ENCODE measurements at places on chromosomes 11 and 22.

GRCh38 chr22:38444783-38445182 is 10.2 kb downstream of the KCNJ4 start:
- no peak for DNase-seq

GRCh38 chr11:73379189-73379880 is 3.1 kb downstream of the RELT start:
- DNase-seq, result no peak

GRCh38 chr11:12102588-12103410 is 7.6 kb upstream of the MICAL2 start:
- no peak for DNase-seq

GRCh38 chr11:96579656-96580055 is 189.8 kb downstream of the JRKL start:
- no peak for DNase-seq

DNA sequence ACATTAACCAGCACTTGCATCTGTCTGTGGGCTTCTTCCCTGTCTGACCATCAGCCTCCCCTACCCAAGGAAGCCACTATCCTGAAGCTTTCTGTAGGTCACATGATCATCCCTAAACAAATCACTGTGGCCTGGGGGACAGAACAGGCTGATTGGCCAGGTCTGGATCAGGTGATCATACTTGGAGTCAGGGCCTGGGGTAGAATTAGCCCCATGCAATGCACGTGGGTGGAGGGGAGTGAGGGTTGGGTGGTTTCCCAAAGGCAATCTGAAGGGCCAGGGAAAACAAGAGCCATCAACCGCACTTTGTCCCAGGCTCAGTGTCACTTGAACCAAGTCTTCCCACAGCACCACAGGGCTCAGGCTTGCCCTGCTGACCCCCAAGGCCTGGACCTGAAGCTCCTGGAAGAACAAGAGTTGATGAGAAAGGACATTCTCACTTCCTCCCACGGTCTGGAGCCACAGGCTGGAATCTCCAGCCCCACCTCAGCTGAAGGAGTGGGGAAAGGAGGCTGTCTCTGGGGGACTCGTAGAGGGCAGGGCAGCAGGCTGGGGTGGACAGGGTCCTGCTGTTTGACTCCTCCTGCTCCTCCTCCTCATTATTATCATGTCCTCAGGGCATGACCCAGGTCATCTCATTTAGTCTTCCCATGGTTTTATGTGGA is 31.5 kb upstream of the TSPAN18 start:
- DNase-seq, result no peak

DNA sequence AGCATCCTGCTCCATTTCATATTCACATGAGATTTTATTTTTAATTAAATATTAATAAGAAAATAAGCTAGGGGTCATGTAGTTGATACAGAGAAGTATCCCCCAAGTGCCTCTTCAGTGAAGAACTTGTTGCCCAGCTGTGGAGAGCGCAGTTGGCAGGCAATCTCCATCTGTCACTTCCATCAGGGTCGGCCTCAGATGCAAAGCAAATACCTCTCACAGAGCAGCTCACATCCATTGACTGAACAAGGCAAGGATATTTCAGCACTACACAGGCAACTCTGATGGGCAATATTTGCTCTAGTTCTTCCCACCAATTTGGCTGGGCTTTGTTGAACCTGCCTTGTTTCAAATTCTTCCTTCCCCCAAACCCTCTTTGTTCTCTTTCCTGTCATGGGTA is 129.4 kb downstream of the NOX4 start:
- DNase-seq, result no peak

DNA sequence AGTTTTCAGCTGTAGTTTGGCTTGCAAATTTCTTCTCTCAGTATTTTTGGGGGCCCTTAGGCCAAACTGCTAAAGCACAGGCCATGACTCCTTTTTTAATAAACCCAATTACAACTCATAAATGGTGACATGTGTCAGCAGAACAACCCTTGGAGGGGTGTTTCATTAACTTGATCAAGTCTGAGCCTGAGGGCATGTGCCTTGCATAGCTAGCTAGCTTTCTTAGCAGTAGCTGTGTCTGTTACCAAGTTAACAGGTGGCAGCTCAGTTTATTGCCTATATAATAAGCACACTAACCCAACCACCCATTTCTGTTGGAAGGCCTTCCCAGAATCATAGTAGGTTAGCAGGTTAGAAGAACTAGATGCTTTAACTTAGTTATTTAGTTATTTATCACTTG is 950.3 kb upstream of the CCDC90B start:
- DNase-seq, result no peak

DNA sequence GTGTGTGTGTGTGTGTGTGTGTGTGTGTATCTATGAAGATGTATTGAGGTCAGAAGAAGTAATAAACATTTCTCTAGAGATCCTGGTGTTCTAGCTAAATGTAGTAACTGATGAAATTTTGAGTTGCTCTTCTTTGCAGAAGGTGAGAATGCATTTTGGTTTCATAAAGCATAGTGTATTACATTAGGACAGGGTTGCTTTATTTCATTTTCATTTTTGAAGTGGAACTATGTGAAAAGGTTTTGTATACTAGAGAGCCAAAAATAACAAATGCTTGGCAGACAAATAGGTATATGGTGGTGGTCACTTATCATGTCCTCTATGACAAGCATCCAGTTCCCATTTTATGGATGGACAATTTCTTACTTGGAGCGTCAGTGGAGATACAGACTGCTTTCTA is 99.0 kb downstream of the CASP12 start:
- no peak for DNase-seq

- no peak for DNase-seq
Observed at GRCh38 chr11:71456294-71456693, 3.3 kb downstream of the NADSYN1 start.

GRCh38 chr11:10476927-10477689 is 22.0 kb downstream of the AMPD3 start:
- DNase-seq, result no peak

DNA sequence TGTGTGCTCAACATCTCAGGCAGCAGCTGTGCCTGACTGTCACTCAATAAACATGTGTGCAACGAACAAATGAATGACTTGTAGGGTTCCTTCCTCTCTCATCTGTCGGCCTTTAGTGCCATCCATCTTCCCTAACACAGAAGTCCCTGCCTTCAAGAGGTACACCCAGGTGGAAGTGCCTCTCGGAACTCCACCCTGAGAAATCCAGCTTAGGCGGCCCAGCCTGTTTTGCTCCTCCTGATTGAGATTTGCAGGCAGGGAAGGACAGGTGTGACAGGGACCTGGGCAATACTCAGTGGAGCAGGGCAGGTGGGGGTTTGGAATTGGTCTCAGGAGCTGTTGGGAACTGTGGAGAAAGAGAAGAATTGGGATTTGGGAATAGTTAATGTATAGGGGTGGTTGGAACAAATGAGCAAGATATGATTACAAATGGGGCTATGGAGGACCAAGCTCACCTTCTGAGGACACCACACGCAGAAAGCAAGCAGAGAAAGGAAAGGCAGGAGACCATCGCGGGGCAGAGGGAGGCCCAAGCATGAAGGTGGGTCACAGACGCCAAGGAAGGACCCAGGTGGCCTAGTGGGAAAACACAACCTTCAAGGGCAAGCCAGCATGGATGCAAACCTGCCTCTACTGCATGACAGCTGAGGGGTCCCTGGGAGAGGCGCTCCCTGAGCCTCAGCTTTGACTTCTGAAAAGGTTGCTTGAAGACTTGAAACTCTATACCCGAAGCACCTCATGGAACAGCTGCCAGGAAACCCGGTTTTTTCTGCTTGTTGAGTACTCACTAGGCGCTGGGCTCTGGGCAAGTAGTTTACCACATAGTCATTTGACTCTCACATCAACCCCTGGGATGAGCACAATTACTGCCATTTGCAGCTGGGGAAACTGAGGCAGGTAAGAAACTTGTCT is 40.9 kb upstream of the ANO1 start:
- no peak for DNase-seq

DNA sequence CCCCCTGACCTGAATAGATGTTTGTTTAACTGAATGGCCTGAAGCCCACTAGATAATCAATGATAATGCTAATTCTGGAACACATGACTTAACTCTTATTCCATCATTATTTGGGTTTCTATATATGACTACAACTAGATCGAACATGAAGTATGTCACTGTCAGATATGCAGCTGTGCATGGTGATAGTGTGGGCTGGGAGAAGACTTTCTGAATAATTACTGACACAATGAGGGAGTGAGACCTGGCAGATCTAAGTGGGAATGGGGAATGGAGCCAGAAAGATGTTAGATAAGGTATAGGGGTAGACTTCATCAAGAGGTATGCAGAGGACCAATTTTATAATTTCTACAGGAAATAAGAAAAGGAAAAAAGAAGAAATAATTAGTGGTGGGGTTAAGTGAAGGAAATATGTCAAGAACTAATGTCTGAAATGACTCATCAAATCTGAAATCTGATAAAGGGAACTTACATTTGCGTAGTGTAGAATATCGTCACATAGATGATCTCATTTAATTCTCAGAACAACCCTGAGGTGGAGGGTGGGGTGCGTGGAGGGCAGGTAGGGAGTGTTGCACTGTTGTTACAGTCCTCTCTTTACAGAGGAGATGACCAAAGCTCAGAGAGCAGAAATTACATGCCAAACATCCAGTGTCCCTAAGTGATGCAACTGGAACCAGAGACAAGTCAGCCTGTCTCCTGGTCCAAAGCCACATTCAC is 68.2 kb upstream of the EED start:
- peak; percentile 73 for DNase-seq

DNA sequence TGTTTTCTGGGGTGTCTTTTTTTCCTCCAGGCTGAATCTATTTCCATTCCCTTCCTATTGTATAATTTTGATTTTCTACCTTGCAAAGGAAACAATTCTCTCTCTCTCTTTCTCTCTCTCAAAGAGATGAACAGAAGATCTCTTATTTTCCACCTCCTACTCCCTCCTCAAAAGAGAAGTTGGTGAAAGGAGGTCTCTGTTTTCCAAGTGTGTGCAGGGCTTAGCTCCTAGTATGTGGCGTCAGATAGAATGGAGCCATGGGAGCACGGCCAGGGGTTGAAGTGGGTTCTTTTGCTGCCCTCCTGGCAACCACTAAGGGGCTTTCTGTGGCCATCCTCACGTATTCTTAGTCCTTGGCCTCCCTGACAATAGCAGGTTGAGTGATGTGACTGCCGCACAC is 480 bp downstream of the TRIM34 start:
- no peak for DNase-seq

- DNase-seq, result no peak
Observed at GRCh38 chr11:35321532-35322317, 97.6 kb downstream of the SLC1A2 start.

DNA sequence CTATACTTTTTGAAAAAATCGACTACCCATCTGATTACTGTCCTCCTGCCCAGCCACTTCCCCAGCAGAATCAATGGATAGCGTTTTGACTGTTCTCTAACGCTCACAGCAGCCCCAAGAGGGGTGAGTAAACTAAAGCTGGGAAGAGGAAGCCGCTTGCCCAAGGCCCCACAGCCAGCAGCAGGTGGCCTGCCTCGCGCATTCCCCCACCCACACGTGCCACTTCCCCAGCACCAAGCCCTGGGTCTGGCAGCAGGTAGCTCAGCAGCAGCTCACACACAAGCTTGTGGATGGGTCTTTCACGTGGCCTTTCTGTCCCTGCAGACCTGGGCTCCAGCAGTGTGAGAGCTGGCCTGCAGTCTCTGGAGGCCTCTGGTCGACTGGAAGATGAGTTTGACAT is 34.3 kb downstream of the TOM1 start:
- DNase-seq, result peak; percentile 62

- DNase-seq, result no peak
Observed at GRCh38 chr11:3182462-3182852, 17.3 kb upstream of the OSBPL5 start.

GRCh38 chr11:111934306-111934705 is 2.8 kb upstream of the DIXDC1 start:
- no peak for DNase-seq

DNA sequence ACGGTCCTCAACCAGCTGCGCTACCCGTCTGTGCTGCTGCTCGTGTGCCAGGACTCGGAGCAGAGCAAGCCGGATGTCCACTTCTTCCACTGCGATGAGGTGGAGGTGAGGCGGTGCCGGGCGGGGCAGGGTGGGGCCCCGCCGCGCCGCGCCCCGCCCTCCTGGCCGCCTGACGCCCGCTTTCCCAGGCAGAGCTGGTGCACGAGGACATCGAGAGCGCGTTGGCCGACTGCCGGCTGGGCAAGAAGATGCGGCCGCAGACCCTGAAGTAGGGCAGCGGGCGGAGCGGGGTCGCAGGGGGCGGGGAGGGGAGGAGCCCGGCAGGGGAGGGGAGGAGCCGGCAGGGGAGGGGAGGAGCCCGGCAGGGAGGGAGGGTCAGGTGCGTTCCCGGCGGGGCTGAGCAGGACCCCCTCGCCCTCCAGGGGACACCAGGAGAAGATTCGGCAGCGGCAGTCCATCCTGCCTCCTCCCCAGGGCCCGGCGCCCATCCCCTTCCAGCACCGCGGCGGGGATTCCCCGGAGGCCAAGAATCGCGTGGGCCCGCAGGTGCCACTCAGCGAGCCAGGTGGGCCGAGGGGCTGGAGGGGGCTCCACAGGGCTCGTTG is 14.7 kb downstream of the EPS8L2 start:
- DNase-seq, result peak; percentile 40

DNA sequence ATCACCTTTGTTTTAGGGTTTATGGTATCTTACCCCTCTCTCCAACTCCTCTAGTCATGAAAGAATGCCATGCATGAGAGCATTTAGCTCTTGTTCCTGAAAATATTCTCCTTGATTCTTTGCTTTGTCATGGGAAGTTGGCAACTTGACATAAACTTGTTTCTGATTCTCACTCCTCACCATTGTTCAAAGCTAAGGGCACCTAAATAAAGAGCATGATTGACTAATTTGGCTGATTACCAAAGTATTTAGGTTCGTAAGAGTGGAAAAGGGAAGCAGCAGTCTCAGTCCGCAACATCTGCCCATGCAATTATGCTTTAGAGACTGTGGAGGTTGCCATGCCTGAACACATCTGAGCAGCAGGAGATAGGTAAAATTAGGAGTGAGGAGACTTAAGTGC is 26.4 kb downstream of the OR52K1 start:
- no peak for DNase-seq

DNA sequence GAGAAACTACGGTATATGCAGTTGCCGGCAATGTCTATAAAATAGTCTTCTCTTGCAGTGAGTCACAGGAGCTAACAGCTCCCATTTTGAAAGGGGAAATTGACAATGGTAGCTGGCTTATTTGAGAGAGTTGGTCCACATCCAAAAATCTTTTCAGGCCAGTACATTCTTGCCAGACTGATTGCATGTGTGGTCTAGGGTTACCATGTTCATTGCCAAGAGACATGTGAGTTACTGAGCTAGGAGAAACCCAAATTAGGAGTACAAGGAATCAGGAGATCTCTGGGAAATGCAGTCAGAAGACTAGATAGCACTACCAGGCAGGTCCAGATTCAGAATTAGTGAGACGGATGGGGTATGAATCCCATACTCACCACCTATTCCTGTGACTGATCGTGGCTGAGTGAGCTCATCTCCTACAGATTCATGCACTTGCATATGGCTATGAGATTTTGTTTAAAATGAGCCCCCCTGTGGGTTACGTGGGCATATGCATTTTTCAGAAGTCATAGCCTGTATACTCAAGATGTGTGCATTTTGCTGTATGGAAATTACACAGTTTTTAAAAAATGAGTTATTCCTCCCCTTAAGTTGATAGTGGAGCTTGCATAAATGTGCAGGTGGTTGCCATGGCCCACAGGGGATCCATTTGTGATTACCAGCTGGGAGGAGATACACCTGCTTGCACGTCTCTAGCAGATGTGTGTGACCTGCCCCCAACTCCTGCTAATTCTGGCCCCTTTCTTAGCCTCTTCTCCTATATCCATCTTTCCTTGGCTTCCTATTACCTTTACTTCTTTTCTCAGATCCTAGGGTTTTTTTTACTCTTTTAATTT is 102.7 kb downstream of the COMMD9 start:
- DNase-seq, result no peak

Measured in activated CD4-positive, alpha-beta T cell treated with anti-CD3 and anti-CD28 coated beads for 48 hours (primary cell).